ENCODE measurements at places on chromosomes 2 and 18. TPM values are rescaled to one million over a fixed set of nuclear protein-coding genes. Genes with fewer than 3 reads are reported as not detected.

DNA sequence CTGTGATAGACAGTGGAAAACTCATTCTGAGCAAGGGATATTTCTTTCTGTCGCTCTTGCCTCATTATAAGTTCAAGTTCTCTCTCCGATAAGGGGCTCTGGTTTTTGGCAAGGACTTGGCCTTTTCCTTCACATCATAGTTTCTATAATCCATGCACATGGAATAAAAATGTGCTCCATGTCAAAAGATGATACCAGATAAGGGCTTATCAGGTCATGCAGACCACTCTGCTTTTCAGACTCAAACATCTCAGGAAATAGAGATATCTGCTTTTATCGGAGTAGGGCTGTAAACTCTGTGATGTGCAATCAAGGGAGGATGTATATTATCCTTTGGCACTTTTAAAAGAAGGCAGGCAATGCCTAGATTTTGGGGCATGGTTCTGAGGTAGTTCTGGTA, 45.0 kb upstream of the DARS1 start:
- no peak for DNase-seq

DNA sequence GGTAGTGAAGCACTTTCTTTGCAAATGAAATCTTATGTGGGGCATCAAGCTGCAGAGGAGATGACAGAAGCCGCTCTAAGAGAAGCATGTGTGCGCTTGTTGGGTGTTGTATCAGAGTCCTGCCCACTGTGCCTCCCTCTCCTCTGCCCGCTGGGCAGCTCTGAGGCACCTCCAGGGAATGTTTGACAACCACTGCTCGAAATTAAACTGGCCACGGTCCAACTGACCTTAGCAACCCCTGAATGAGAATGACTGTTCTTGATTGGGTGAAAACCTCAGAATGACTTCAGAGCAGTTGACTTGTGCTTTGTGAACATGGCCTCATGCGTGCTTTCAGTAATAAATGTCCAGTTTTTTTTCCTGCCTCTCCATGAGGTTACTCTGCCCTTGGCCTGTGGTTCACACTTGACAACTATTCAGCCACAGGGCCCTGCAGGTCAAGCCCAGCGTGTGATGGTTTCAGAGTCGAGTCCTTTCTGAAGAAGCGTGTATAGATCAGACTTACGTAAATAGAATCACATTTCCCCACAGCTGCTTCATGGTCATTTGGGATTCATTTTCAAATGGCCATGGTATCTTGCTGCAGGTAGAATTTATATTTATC, 94.9 kb downstream of the SLC4A3 start:
- no peak for DNase-seq

The MROH2A gene
- not detected for total RNA-seq

The IL36G gene
- total RNA-seq = not detected

The RABL2A gene
- 2.6 TPM for total RNA-seq

The COL4A3 gene
- 8.9 TPM for total RNA-seq

The TMEM200C gene
- total RNA-seq = not detected
